NCI-H82 (cell line): ENCODE measurements at places on chromosomes 12 and 14.

DNA sequence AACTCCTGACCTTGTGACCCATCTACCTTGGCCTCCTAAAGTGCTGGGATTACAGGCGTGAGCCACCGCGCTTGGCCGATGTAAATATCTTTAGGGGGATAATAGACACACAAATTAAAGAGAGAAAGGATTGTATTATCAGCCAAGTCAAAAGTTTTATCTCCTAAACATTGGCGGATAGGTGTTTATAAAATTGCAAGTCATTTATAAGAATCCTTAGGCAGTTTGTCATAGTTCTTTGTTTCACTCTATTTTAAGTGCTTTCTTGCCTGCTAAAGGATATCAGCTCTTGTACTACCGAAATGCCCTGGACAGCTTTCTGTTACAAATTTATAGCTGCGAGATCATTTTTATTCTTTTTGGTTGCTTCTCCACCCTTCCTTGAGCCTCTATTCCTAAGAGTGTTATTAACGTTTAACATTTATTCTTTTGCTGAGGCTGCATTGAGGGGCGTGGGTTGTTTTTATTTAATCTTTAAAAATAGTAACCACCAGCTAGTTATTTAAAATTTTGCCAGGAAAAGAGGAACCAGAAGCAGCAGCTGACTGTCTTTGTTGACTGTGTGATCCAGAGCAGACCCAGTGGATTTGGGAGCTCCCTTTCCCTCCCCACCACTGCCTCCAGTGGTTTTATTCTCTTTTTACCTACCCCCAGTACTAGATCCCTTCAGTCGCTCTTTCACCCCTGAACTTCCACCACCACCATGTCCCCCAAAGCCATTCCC, 106.4 kb downstream of the DIP2B start:
- DNase-seq = no peak

GRCh38 chr12:59097876-59098275, 177.6 kb upstream of the LRIG3 start:
- DNase-seq = no peak

DNA sequence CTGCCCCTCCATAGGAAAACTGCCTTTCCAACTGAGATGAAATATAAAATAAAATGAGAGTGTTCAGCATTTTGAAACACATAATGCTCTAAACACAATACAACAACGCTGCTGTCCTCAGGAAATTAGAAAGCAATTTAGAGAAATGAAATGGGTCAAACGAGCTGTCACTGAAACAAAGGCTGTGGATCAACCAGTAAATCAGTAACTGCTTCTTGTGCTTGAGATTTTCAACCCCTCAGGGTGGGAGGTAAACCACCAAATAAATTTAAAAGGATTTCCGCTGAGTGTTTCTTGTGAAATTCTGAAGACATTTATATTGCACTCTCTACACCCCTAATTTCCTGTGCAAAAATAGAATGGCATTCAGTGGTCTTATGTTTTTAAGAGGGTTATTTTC, 657.1 kb upstream of the SEL1L start:
- DNase-seq = no peak

GRCh38 chr14:64891839-64892375, 12.2 kb upstream of the SPTB start:
- DNase-seq = peak; percentile 77

GRCh38 chr12:572532-572899, 90.7 kb downstream of the NINJ2 start:
- no peak for DNase-seq

- no peak for DNase-seq
These were observed 320.1 kb upstream of the RTL1 start for GRCh38 chr14:101223561-101224162.

- peak; percentile 10 for DNase-seq
These were observed 4.7 kb upstream of the DIO2 start for GRCh38 chr14:80215756-80216581.

DNA sequence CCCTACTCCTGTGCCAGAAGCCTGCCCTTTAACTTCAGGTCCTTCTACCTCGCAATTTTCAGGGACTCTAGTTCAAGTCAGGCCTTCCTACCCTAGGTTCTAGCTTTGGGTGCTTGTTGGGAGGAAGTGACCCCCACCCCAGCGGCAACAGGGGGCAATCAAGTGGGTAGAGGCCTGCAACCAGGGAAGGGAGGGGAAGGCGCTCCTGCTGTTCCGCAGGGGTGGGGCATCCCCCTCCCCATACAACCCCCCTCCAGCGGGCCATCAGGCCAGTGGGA, 204 bp upstream of the PRPH start:
- DNase-seq = peak; percentile 67

DNA sequence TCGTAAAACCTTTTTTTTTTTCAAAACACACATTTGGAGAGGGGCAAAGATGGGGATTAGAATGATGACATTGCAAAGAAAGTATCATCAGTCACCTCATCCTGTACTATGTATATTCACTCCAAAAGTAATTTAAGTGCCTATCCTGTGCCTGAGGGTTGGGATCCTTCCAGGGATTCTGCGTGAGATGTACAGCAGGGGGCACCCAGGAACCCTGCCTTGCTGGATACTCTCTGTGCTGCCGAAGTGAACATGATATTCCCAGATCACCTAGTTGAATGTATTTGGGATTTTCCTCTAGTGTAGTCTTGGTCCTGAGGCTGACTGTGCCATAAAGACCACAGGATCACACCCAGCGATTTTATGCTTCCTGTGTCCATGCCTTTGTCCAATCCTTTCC, 372.7 kb downstream of the IPO8 start:
- DNase-seq = no peak

GRCh38 chr12:96063046-96063445, 27.7 kb upstream of the LTA4H start:
- DNase-seq = peak; percentile 60

- DNase-seq = peak; percentile 56
These were observed 700 bp downstream of the PRKAG1 start for GRCh38 chr12:49017891-49018260.

- peak; percentile 81 for DNase-seq
These were observed at the start of gene RASAL1 for GRCh38 chr12:113135178-113136127. Gene RASAL1, minus strand, starts transcription at chr12:113135761. Its CDS starts 299 bp downstream, at chr12:113135462.

DNA sequence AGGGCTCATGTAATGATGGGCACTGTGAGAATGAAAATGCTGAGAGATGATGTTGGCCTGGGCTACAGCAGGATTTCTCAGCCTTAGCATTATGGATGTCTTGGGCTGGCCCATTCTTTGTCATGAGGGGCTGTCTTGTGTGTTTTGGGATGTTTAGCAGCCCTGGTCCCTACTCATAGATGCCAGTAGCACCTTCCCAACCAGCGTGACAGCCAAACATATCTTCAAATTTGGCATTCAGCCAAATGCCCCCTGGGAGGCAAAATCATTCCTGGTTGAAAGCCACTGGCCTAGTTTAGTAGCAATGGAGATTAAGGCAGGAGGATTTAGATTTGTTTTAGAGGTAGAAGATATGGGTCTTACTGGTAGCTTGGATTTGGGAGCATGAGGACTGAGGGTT, 26.6 kb downstream of the UBE3B start:
- DNase-seq = peak; percentile 56

GRCh38 chr14:101953151-101953550, 11.2 kb upstream of the DYNC1H1 start:
- peak; percentile 85 for DNase-seq

DNA sequence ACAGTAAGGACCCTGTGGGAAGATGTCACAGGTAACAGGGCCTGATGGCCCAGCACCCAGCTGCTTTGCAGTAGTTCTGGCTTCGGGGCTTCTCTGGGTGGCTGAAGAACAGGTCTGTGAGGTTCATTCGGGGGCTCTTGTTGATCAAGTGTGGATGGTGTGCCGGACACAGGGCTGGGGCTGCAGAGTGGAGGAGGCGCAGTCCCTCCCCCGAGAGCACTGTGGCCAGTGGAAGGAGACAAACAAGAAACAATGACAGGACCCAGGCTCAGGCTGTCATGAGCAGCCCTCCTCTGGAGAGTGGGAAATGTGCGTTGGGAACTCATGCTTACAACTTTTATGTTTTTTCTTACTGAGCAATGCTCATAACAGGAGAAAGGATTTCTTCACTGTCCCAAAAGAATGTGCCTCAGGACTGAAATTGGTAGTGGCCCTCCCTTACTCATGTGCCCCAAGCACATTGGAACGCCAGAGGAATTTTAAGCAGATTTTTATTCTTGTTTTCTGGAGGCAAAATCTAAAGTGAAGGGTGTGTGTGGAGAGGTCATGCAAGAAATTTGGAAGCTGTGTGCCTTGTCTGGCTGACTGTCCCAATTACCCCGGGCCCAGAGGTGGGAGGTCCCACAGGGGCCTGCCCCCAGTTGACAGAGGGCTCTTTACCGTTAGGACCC, 233.8 kb downstream of the CACNA1C start:
- no peak for DNase-seq

- no peak for DNase-seq
These were observed 2.8 kb upstream of the KRT1 start for GRCh38 chr12:52682938-52683574.

GRCh38 chr14:67999290-67999689, 179.7 kb downstream of the RAD51B start:
- DNase-seq = no peak

DNA sequence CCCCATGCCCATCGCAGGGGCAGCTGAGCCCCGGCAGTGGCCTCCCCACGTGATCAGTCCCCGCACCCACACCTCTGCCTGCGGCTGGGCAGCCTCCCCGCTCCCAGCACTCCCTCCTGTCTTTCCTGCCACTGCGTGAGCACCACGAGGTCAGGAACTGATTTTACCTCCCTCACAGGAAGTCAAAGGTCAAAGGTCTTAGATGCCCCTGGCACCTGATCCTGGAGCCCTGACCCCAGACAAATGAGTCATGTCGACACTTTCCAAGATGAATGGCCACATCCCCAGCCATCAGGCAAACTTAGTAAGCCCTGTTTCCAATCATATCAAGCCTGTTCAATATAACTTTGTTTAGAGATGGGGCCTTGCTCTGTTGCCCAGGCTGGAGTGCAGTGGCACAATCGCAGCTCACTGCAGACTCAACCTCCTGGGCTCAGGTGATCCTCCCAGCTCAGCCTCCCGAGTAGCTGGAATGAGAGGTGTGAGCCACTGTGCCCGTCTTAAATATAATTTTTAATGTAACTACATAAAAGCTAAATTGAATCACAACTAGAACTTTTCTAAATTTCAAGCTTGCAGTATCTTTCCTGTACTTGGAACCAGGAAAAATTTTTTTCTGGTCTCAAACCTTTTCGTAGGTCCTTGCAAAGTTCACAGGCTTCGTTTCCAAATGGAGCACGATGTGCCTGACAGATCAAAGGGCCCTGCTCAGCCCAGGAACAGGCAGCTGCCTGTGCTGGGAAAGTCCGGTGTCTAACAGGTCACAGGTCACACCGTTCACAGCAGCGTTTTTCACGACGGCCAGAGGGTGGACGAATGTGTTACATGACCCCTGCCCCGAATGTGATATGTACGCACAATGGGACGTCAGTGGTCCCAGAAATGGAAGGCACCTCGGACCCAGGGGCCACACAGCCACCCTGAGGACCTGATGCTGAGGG, 1.9 kb downstream of the LRCOL1 start:
- no peak for DNase-seq

DNA sequence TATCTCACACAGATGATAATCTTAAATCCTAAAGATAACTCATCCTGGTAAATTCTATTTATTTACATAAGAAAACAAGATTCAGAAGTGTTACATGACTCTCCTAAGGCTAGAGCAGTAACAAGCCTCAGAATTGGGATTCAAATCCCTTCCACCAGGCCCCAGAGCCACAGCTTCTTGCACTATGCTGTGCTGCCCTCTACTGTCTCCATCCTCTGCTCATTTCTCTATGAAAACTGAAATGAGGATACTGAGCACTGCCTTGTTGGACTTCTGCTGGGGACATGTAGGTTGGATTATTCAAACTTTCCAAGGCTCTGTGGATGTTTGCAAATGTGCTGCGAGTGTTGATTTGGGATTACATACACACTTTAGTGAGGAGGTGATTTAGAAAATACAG, 23.5 kb upstream of the C12orf50 start:
- peak; percentile 73 for DNase-seq

GRCh38 chr12:110266381-110266960, 14.6 kb upstream of the ATP2A2 start:
- peak; percentile 92 for DNase-seq

DNA sequence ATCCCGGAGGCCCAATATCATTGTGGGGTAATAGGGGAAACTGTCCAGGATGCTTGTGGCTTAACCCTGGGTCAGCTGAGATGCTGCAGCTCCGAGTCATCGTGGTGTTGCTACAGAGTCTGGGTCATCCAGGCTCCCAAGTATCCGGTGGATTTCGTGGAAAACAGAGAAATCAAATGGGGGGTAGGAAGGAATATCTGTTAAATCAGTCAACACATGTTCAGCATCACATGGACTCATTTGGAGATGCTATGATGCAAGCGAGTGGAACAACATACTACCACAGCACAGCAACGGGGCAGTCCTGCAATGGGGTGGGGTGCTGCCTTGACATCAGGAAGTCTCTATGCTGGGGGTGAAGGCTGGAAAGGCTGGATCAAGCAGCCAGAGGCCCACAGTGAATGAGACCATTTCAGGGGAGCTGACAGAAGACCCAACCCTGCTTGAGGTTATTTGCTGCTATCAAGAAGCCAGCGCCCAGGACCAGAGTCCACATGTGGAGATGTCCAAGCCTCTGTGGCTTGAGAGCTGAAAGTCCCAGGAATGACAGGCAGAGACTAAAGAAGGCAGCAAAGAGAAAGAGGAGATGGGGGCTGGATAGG, 22.9 kb downstream of the VDR start:
- DNase-seq = no peak

DNA sequence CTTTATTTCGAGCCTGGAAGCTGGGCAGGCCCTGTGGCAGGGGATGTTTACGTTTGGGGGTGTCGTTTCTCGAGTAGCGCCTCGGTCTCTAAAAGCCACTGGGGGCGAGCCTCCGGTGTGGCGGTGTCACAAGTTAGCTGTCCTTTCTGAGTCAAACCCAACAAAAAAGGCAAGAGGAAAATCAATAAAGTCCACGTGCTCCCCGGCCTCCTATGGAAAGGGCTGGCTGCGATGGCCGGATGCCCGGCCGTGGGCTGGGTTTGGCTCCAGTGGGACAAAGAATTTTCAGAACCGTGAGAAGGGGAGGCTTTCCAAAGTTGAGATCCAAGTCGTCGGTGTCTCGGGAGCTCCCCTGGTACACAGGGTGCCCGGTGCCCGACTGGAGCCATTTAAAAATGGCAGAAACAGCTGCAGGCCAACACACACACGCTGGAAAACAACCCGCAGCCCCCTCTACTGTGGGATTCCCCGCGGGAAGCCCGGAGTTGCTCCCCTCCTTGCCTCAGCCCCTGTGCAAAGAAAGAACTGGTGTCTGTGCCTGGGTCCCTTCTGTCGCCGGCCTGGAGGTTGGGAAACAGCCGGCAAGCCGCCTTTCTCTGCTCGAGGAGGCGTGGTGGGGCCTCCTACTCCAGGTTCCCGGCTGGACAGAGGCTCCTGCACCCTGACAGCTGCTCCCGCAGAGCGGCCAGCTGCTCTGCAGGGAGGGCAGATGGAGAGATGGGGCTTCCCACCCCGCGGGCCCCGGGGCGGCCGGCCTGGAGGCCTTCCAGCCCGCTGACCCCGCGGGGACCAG, 1.9 kb downstream of the BCL7A start:
- peak; percentile 91 for DNase-seq
